ENCODE measurements at places on chromosomes 13 and 19. TPM values are rescaled to one million over a fixed set of nuclear protein-coding genes. Genes with fewer than 3 reads are reported as not detected.

DNA sequence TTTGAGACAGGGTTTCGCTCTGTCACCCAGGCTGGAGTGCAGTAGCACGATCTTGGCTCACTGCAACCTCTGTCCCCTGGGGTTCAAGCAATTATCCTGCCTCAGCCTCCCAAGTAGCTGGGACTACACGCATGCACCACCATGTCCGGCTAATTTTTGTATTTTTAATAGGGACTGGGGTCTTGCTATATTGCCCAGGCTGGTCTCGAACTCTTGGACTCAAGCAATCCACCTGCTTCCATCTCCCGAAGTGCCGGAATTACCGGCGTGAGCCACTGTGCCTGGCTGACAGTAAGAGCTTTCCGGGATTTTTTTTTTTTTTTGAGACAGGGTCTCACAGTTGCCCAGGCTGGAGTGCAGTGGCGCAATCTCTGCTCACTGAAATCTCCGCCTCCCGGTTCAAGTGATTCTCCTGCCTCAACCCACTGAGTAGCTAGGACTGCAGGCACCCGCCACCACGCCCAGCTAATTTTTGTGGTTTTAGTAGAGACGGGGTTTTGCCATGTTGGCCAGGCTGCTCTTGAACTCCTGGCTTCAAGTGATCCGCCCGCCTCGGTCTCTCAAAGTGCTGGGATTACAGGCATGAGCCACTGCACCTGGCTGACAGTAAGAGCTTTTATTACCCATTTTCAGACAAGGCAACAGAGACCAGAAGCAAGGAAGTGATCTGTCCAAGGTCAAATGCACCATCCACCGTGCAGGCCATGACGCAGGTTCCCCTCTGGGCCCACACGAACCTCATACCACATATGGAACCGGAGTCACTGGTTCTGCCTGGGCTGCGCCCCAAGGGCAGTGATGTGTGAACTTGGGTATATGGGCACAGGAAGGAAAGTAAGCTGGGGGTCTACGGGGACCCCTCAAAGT, 21.0 kb downstream of the RFX1 start:
- H3K27ac ChIP-seq: no peak overlapping the region
- no peaks in the 10 kb centered on the region for H3K27me3 ChIP-seq
- H3K4me3 ChIP-seq: no peak overlapping the region
- H3K4me1 ChIP-seq: peaks cover 7% of the 10 kb centered on the region

GRCh38 chr13:27851096-27851850, 59.0 kb downstream of the GSX1 start:
- H3K27me3 ChIP-seq: no peaks in the 10 kb centered on the region
- no peak overlapping the region for H3K4me3 ChIP-seq
- H3K27ac ChIP-seq: no peak overlapping the region
- DNase-seq: no peak
- H3K4me1 ChIP-seq: no peaks in the 10 kb centered on the region

- H3K27ac ChIP-seq: no peak overlapping the region
- no peak for DNase-seq
- H3K4me1 ChIP-seq: no peaks in the 10 kb centered on the region
- H3K36me3 ChIP-seq: no peaks in the 10 kb centered on the region
These were observed 19.9 kb upstream of the ARGLU1 start for GRCh38 chr13:106587787-106588186.

- no peaks in the 10 kb centered on the region for H3K36me3 ChIP-seq
- no peak overlapping the region for H3K27ac ChIP-seq
- H3K4me3 ChIP-seq: peak overlapping the region; percentile 57
- peaks cover 5% of the 10 kb centered on the region for H3K4me1 ChIP-seq
- DNase-seq: no peak
These were observed 635 bp upstream of the NBEA start for GRCh38 chr13:34941436-34941834.

Gene ZNF791
- total RNA-seq: 12.2 TPM

Gene SIGLEC5
- total RNA-seq: not detected
